Type B pancreatic cell (in vitro differentiated cells): ENCODE measurements at places on chromosomes 4 and X. TPM values are rescaled to one million over a fixed set of nuclear protein-coding genes. Genes with fewer than 3 reads are reported as not detected.
A peak's percentile ranks its signal among the peaks of the same experiment; 100 is the strongest.

HPF1 gene
- total RNA-seq, result 23.2 and 32.3 TPM in 2 replicates

CYSLTR1 gene
- 0.10 TPM in 1 of 2 replicates, not detected in the other for total RNA-seq

NPY2R gene
- 0.43 TPM in 1 of 2 replicates, not detected in the other for total RNA-seq

GLOD5 gene
- not detected in 2 replicates for total RNA-seq

ASB12 gene
- 0.63 TPM in 1 of 2 replicates, not detected in the other for total RNA-seq

ZDHHC15 gene
- total RNA-seq, result 2.0 and 3.7 TPM in 2 replicates

RNF128 gene
- 14.8 and 29.4 TPM in 2 replicates for total RNA-seq

IL1RAPL1 gene
- 0.48 and 2.6 TPM in 2 replicates for total RNA-seq

DIPK2B gene
- total RNA-seq, result not detected in 2 replicates

MYOZ2 gene
- 0.12 TPM in 1 of 2 replicates, not detected in the other for total RNA-seq

GRCh38 chr4:151004222-151004621, 10.9 kb downstream of the LRBA start:
- DNase-seq, result no peak

DNA sequence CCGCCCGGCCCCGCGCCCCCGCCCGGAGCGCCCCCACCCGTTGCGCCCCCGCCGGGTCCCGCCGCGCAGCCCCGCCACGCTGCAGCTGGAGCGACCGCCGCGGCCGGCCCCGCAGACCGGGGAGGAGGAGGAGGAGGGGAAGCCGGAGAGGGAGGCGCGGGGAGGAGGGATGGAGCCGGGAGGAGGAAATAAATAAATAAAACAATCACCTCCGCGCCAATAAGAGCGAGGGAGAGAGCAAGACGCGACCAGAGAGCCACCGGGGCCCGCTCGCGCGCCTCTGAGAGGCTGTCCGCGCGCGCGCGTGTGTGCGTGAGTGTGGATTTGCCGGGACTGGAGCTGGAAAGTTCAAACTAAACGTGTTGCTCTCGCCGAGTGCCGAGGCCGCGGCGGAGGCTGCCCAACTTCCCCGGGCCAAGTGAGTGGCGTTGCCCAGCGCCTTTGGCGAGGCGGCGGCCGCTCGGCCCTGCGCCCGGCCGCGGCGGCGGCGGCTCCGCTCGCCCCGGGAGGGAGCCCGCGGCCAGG, 2184.4 kb upstream of the TENM3 start:
- DNase-seq, result peak; percentile 78

GRCh38 chr4:119099227-119099810, 36.3 kb upstream of the MYOZ2 start:
- no peak for DNase-seq

DNA sequence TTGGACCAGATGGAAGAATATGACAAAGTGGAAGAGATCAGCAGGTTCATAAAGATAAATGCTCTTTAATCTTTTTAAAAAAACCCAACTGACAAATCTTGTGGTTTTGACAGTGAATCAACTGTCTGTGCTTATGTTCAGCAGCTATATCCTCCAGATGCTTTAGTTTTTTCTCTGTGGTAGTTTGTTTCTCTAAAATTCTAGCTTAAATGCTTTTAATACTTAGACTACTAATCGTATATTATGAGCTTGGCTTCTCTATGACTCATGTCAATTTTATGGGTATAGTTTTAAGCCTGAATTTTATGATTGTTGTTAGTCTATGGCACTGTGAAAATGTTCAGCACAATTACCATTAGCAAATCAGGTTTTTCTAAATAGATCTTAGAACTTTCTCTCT, 12.9 kb downstream of the HHIP start:
- no peak for DNase-seq

DNA sequence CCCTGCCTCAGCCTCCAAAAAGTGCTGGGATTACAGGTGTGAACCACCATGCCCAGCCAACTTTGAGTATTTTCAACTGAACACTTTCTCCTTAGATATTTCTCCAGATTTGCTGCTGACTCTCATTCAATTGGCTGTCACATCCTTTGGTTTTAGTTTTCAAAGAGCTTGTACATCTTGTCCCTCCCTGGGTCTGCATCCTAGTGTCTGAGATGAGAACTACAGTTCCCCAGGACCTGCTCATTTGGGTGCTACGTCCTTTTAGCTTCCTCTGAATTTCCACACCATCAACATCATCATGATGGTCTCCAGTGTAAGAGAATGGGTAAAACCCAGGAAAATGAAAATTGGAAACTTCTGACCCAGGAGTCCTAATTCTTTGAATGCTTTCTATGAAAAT, 312.9 kb downstream of the NLGN4X start:
- DNase-seq, result no peak

DNA sequence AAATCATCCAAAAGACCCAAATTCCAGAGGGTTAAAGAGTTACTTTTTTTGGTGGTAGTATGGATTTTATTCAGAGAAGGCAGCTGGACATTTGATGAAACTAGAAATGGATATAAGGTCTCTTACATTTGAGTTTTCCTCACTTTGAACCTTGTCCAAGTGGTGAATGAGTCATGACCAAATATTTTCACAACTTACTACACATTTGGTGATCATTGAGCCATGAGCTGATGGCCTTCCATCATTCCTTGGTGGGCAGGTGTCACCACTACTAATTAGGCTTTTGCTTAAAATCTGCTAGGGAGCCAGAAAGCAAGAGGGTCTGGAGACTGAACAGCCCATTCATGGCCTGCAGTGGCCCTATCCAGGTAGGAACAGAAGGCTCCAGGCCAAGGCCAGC, 620.2 kb upstream of the INTU start:
- no peak for DNase-seq

GRCh38 chr4:128831531-128832242, 22.2 kb downstream of the JADE1 start:
- DNase-seq, result no peak

DNA sequence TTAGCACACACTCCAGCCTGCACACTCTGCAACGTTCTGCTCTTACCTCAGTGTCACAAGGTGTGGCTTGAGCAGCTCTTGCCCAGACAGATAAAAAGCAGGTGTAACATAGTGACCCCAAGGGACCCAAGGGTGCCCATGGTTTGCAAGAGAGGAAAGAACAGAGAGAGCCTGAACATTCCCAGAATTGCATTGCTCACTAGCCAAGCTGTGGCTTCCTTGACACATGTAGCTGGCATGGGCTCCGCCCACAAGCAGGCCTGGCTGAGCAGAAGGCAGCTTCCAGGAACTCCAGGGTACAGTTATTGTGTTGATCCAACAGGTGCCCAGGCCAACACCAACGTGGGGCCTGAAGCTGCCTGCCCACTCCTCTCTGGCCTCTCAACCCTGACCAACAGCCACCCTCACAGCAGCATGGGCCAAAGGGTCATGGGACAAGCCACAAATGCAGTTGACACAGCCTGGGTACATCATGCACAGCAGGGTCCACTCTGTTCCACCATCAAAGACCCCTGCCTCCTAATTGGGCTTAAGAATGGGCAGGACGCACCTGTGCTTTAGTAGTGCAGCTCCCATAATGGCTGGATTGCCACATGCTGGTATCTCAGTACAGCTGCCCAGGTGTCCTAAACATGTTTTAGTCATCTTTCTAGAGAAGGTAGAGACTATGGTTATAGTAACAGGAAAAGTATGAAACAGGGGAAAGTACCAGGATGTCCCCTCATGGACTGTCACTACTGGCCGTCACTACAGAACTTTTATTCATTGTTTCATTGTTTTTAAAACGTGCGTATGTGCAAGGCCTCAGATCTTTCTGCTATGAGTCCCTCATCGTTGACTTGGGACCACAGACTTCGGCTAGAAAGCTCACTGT, 73.7 kb upstream of the ACSL1 start:
- no peak for DNase-seq

- no peak for DNase-seq
These were observed 22.3 kb downstream of the RPS6KA6 start for GRCh38 chrX:84165711-84166110.

- no peak for DNase-seq
These were observed 12.3 kb downstream of the CLDN2 start for GRCh38 chrX:106932492-106932923.

DNA sequence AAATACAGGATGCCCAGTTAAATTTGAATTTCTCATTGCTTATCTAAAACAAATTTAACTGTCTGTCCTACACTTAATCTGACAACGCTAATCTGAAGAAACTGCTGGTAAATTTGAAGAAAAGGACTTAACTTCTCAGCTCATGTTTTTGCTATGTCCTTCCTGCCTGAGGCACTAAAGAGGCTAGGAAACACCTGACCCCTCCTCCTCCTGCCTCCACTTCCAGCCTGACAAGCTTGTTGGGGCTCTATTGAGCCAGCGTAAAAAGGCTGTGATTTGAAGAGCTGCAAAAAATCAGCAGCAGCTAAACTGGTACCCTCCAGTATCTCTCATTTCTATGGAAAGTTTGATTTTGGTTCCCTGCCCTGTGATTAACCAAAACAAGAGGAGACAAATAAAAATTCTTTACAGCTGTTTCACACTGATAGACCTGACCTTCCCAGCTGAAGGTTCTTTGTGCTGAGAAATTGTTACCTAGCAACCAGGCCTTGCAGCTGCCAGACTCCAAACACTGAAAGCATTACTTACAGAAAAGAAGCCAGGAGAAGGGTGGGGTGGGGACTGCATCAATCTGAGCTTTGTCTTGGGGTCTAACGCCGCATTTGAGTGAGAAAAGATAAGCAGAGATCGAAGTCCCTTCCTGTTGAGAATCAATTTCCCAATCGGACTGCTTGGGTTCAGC, 35.0 kb downstream of the DCX start:
- DNase-seq, result no peak

GRCh38 chrX:141175786-141176185, 1.1 kb downstream of the LDOC1 start:
- no peak for DNase-seq

DNA sequence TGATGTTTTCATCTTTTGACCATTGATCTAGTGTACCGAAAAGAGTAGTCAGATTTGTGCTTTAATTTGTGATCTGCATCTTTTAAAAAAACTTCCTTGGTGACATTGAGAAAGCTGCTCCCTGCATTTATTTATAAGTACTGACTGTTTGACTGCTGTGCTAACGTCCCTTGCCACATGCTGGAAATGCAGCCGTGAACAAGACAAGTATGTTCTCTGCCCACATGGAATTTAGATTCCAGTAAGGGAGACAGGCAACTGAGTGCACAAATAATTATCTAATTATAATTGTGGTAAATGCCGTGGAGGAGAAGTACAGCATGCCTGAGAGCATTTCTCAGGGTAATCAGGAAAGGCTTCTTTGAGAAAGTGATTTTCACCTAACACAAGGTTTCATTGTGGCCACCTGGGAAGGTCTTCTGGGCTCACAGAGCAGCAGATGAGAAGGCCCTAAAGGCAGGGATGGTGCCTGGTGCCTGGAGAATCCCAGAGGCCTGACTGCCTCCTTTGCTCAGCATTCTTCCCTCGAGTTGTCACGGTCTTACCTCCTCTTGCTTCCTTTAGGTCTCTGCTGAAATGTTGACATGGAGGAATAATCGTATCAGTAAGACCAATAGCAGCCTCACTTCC, 55.8 kb downstream of the PTTG2 start:
- DNase-seq, result no peak

DNA sequence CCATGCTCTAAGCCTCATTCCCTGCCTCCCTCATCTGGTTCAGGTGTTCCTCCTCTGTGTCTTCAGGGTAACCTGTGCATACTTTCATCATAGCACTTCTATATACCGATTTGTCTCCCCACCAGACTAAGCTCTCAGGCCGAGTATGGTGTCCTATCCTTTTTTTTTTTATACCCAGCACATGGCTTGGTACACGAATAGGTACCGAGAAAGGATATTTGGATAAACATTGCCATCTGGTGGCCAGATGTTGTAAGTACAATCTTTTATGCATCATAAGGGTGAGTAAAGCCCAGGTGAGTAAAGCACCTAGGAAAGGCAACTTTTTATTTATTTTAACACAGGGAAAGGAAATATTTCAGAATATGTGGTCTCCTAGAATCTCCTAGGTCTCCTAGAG, 68.4 kb downstream of the MID2 start:
- no peak for DNase-seq

DNA sequence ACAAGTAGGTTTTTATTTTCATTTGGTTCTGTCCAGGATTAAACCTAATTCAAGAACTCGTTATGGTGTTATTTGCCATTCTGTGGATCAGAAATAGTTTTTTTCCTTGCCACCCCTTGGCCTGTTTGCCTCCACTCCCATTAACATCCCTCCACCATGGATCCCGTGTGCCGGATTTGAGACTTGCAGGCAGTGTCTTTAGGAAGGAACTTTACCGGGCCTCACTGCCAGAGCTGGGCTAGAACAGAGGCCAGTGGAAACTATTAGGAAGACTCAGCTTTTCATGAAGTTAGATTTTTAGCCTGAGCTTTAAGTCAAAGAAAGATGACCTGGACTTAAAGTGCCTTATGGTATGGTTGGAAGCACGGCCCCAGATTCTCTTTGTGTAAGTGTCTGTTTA, 2.4 kb downstream of the KLHL2 start:
- no peak for DNase-seq

DNA sequence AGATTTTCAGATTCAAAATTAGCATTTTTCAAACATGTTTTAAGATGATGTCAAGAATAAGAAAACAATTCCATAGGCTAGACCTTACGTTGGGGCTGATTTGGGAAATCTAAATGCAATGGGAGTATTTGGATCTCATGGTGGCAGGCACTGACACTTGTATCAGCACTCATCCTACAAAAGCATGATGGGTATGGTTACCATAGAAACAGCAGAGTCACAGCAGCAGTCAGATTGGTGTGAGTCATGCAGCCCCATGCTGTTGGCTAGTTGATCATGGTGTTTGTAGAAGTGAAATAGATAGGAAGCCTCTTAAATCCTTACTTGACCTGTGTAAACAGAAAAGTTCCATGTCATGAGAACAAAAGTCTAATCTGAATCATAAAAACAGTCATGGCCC, 1637.3 kb upstream of the PABPC4L start:
- no peak for DNase-seq

- DNase-seq, result no peak
These were observed 163.9 kb upstream of the SLC7A11 start for GRCh38 chr4:138405934-138406567.

GRCh38 chr4:152328582-152328981, 207.3 kb downstream of the FBXW7 start:
- no peak for DNase-seq

- DNase-seq, result no peak
These were observed 15.1 kb upstream of the FABP2 start for GRCh38 chr4:119337010-119337409.

- no peak for DNase-seq
These were observed 6.3 kb upstream of the ARHGEF38 start for GRCh38 chr4:105546086-105546485.

DNA sequence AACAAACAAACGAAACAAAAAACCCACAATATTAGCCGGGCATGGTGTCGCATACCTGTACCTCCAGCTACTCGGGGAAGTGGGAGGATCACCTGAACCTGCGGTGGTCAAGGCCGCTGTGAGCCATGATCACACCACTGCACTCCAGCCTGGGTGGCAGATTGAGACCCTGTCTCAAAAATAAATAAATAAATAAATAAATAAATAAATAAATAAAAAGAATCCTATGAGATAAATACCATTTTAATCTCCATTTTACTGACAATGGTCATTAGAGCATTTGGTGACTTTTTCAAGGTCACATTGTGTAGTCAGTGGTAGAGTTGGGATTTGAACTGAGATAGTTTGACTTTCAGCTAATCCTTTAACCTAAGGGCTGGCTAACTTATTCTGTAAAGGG, 11.4 kb downstream of the TRPC5 start:
- DNase-seq, result no peak

GRCh38 chr4:143351774-143352451, 15.2 kb downstream of the GAB1 start:
- DNase-seq, result no peak
